ENCODE measurements at places on chromosomes 13 and 19. TPM values are rescaled to one million over a fixed set of nuclear protein-coding genes. Genes with fewer than 3 reads are reported as not detected.

TMPRSS9 gene
- 0.09 TPM for total RNA-seq

FZR1 gene
- total RNA-seq, result 45.8 TPM

CCDC169 gene
- total RNA-seq, result 1.4 TPM

ERVV-1 gene
- not detected for total RNA-seq

SBK3 gene
- total RNA-seq, result not detected

ZNF681 gene
- total RNA-seq, result 4.8 TPM

KASH5 gene
- total RNA-seq, result not detected

GRCh38 chr13:51818781-51819511 is 15.0 kb upstream of the DHRS12 start:
- no peak for DNase-seq

DNA sequence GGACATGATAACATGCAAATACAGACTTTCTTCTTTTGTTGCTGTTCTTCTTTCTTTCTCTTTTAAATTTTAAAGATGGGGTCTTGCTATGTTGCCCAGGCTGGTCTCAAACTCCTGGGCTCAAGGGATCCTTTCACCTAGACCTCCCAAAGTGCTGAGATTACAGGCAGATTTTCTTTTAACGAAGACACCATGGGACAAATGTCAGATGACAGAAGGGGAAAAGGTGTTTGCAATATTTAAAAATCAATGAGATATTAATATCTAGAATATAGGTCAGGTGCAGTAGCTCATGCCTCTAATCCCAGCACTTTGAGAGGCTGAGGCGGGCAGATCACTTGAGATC is 3.7 kb upstream of the RYR1 start:
- no peak for DNase-seq

GRCh38 chr13:24264976-24265375 is 44.4 kb upstream of the C1QTNF9 start:
- peak; percentile 47 for DNase-seq

GRCh38 chr19:5961969-5962945 is 15.7 kb downstream of the RANBP3 start:
- peak; percentile 89 for DNase-seq

GRCh38 chr13:25874064-25874737 is 177.6 kb downstream of the SHISA2 start:
- DNase-seq, result no peak

DNA sequence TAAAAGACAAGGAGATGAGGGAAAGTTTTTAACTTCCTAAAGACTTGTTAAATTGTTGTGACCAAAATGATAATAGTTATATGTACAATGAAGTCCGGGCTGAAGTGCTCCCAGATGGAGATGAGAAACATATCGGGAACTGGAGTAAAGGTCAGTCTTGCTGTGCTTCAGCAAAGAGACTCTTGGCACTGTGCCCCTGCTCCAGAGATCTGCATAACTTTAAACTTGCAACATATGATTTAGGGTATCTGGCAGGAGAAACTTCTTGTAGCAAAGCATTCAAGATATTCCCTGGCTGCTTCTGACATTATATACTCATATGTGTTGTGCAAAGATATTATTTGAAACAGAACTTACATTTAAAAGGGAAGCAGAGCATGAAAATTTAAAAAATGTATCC is 786.6 kb upstream of the SLITRK6 start:
- DNase-seq, result peak; percentile 92

DNA sequence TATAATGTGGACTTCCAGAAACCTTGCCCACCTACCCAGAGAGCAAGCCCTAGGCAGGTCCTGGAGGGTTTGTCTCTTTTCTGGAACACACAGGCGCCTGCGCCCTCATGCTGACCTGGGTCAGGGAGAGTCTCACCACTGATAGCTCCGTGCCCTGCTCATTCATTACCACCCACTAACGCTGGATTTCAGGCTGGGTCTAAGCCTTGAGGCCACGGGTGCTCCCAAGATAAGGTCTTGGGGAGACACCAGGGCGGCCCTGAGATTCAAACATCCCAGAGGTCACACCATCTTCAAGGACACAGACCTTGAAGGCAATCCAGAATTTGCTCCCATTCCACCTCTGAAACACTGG is 5.1 kb downstream of the S1PR2 start:
- DNase-seq, result no peak

DNA sequence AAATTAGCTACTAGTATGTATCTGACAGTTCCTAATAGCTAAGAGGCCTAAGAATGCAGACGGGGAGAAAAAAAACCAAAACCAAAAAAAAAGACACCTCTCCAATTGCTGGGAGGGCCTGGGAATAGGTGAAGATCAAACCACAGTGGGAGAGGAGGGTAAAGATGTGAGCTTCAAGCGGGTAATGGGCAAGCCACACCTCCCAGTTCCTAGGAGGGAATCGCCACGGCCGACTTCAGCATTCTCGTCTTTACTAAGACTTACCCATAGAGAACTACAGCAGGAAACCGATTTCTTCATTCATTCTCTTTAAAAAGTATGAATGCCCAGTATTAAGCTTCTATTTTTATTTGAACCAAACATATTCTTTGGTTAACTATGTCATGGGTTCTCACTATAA is 5.6 kb upstream of the EEF1AKMT1 start:
- DNase-seq, result no peak

DNA sequence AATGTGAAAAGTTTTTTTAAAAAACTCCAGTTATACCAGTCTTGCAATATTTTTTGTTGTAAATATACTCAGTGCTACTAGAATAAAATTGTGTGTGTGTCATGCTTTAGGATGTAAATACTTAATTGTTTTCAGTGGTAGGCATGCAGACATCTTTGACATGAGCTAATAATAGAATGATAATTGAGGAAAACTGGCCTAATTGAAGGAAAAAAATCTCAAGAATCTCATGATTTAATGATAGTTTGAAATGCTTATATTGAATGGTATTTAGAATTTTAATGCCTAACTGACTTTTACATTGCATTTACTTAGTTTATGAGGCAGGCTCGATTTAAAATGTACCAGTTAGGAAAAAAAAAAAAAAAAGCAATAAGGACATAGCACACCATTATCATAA is 3.2 kb upstream of the MAB21L1 start:
- peak; percentile 32 for DNase-seq

- no peak for DNase-seq
Observed at GRCh38 chr19:4521170-4521887, 3.0 kb upstream of the PLIN4 start.

DNA sequence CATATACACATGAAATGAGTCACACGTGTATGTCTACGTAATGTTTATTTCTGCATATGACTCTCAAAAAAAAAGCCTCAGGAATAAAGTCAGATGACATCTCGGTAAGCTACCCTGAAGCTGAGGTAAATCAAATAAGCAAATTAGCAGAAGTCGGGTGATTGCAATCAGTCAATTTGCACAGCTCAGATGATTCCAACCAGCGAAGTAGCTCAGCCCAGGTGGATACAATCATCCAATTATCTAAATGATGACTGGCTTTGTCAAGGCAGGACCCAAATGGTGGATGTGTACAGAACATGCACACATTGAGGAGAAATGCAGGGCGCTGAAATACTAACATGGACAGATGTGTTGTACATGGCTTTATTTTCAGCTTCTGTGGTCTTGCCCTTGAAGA is 148.5 kb downstream of the ZNF486 start:
- DNase-seq, result no peak

DNA sequence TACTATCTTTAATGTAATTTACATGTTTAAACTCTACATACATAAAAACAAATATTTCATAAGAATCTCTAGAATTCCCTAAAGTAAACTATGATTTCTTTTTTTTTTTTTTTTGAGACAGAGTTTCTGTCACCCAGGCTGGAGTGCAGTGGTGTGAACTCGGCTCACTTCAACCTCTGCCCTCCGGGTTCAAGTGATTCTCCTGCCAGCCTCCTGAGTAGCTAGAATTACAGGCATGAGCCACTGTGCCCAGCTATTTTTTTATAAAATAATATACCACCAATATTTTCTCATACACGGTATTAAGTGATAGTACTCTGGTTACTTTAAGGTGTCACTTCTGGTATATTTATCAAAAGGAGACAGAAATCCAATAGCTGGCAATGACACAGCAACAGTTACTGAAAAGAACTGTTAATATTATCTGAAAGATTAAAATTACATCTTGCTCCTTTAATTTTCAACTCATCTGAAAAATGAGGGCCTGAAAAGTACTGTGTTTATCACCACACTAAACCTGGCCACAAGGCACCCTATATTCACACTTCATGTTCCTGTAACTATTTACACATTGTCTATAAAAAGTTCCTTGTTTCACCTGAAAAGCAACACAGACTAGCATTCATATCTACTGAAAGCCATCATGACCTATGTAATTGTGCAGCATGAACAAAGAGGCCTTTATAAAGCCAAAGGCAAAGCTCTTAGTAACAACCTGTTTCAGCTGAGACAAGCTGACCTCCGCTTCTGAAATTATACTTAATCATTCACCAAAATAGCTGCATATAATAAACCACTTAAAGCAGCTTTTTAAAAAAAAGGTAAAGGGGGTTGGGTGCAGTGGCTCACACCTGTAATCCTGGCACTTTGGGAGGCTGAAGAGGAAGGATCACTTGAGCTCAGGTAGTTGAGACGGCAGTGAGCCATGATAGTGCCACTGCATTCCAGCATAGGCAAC is 106.1 kb downstream of the SLC25A15 start:
- DNase-seq, result peak; percentile 71

GRCh38 chr19:58558066-58558622 is at the start of gene UBE2M:
Gene UBE2M, minus strand, starts transcription at chr19:58558611. Its CDS starts 230 bp downstream, at chr19:58558381.
- DNase-seq, result peak; percentile 45

DNA sequence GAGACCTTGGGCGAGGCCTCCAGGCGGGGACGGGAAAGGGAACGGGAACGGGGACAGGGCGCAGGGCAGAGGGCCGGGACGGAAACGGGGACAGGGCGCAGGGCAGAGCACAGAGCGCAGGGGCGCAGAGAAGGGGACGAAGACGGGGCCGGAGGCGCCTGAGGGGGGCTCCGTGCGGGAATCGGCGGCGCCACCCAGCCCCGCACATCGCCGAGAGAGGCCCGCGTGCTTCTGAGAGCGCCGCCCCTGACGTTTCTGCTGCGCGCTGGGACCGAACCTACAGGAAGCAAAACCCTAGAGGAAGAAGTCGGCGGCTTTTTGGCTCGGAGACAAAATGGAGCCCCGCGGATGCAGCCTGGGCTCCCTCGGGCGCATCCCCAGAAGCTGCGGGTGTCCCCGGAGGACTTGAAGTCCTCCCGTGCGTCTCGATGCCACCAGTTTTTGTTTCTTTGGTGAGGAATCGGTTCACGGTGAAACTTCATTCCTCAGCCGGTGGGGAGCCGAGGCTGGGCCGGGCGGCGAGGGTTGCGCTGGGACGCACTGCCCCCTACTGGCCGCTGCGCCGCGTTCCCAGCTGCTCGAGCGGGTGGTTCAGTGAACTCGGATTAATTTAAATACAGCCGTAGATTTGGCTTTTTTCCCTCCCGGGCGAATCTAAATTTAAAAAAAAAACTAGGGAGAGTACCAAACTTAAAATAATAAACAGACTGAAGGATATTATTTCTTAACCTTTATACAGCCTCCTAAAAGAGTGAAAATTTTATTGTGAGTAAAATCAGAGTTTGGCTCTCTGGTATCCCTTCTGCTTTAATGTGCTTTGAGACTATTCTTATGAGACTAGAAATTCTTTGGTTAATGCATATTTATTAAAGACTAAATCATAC is 350.0 kb upstream of the ARGLU1 start:
- DNase-seq, result peak; percentile 91

DNA sequence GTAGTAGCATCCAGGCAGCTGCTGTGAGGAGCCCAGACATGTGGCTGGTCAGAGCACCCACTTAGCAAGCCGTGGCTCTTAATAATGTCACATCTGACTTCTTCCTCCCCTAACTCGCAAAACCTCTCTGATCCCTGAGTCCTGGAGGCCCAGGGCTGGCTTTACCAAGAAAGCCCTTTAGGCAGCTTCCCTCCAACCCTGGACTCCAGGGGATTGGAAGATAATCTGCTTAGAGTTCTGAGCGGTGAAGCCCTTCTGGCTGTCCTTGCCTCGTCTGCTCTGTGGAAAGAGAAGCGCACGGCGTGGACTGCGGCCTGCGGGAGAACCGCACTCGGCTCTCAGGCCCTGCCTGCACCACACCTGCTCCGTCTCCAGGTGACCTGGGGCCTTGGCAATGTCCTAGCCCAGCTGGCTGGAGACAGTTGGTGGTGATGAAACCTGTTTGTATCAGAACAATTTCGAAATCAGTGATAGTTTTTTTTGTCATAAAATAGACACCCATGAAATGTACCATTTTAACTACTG is 64.5 kb upstream of the MCF2L start:
- no peak for DNase-seq

Measured in lung (tissue), 17 donors.